ENCODE measurements at places on chromosomes 12 and 14.

- no peak for DNase-seq
Measured at GRCh38 chr12:124044809-124045321, 71.8 kb downstream of the ZNF664 start.

DNA sequence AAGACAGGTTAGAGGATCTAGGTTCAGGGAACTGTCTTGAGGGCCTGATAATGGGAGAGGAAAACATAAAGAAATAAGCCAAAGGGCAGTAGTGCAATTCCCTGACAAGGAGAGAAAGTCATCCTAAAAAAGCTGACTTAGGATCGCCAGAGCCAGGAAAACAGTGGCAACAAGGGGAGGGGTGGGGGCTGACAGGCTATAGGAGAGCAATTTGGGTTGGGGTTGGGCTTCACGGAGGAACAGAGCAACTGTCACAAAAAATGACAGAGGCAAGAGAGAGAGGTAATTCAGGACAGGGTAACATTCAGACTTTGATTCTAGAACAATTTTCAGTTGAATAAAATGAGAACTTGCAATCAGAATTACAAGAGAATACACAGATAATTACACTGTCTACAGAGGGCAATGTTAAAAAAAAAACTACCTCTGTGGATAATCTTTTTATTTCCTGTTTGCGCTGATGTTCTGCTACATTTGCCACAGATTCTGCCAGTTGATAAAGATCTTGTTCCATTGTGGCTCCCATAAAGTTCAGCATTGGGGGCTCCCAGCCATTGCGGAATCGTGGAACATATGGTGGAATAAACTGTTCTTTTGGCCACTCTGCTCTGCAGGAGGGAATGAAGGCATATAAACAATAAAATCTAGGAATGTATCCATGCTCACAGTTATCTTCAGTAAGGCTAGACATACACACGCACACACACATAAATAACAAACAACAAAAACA, 138.6 kb downstream of the EPS8 start:
- DNase-seq = no peak

- no peak for DNase-seq
Measured at GRCh38 chr12:78241446-78241845, 410.8 kb downstream of the NAV3 start.

DNA sequence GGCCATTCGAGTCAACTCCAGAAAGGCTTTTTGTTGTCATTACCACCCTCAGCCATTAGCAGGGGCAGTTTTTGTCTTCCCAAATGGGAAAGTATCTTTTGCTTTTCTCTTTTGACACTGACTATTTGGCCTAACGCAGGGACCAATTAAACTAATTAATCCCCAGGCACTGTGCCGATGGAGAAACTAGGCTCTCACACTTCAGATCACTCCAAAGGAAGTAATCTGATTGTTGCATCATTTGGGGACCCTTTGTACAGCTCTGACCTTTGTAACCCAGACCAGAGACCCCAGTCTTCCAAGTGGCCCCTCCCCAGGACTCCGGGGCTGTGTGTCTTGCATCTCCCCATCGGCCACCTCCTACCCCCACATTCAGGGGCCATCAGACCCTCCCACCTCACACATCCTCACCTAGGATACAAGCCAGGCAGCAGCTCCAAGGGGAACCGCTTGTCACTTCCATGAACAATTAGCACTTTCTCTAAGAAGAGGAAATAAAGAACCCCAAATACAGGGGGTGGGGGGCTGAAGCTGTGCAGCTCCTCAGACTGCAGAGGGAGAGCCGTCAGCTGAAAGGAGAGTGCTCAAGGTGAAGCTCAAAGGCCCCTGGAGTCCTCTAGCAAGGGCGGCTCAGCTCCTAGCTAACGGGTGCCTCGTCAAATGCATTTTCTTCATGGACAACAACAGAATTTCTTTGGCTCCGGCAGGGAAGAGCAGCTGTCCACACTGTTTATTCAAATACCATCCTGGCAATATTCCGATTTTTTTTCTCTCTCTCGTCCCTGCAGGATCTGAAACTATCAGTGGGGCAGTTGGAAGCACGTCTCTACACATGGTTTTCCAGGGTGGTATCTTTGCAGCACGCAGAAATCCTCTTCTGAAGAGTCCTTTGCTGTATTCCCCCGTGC, 64.3 kb upstream of the DIO3 start:
- DNase-seq = no peak

GRCh38 chr14:51167587-51168214, 72.3 kb upstream of the TMX1 start:
- no peak for DNase-seq

DNA sequence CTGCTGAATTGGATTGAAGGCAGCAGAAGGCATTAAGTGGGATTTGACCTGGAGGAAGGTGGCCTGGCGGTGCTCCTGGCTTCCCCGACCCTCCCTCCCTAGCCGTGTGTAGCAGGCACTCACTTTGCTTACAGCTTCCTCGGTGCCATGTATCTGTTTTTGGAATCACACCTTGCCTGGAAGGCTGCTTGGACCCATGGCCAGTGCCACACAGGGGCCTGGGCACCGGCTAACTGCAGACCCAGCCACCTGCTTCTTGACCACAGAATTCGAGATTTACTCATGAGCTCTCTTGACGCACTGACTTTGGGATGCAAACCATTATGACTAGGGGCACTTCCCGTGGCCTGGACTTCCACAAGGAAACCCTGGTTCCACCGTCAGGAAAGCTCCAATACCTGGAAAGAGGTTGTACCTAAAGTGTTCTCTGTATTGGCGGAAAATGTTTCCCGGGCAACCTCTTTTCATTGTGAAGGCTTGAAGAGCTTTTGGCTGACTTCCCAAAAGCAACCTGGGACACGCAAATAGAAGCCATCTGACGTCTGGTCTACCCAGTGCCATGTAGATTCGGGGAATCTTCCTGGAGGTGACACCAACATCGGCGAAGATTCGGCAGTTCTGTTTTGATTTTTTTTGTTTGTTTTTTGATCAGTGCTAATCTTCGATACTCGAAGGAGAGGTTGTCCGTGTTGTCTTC, 125.6 kb upstream of the RTL1 start:
- no peak for DNase-seq

- DNase-seq = no peak
Measured at GRCh38 chr12:131692431-131692830, 18.5 kb upstream of the SFSWAP start.

GRCh38 chr12:99135376-99135775, 490.3 kb downstream of the APAF1 start:
- DNase-seq = no peak

DNA sequence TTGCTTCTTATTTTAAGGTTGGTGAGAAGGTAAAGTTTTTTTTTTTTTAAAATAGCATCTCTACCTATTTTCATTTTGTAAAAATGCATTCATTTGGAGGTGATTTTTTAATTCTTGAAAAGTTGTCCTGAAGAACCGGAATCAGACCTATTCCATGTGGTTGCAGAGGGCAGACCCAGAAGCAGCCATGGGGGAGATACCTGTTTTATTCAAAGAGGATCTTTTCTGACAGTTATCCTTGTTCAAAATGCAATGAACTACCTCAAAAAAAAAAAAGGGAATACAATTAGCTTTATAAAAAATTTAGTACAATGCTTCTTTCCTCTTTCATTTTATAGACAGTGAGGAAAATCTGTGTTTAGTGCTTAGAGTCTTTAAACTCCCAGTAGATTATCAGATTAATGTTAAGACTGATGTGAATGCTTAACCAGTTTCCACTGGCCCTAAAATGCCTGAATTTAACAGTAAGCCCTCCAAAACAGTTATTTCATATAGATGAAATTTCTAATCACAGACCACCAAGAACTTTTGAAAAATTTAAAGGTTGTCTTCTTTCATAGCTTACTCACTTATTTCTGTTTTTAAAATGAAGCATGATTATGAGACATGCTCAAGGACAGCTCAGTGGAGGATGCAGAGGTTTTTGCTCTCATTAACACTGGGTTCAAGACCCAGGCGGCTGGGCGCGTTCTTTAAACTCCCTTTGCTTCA, 8.6 kb upstream of the NEMF start:
- peak; percentile 30 for DNase-seq

GRCh38 chr12:127900386-127900785, 366.6 kb upstream of the TMEM132C start:
- DNase-seq = no peak

- DNase-seq = peak; percentile 36
Measured at GRCh38 chr12:118055144-118055557, 5.8 kb downstream of the WSB2 start.

DNA sequence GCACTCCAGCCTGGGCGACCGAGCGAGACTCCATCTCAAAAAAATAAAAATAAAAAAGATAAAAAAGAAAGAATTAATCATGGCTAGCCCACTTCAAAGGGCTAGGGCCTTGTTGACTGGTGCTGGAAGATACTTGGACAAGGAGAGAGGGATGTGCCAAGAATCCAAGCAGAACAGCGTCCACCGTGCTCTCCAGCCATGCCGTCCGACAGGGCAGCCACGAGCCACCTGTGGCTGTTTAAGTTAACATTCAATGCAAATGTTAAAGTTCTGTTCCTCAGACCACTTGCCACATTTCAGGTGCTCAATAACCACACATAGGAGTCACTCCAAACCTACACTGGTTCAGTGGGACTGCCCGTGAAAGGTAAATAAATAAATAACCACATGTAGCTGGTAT, 21.4 kb downstream of the SLC6A13 start:
- DNase-seq = no peak

- peak; percentile 80 for DNase-seq
Measured at GRCh38 chr14:49633640-49634546, 1.2 kb downstream of the DNAAF2 start.

DNA sequence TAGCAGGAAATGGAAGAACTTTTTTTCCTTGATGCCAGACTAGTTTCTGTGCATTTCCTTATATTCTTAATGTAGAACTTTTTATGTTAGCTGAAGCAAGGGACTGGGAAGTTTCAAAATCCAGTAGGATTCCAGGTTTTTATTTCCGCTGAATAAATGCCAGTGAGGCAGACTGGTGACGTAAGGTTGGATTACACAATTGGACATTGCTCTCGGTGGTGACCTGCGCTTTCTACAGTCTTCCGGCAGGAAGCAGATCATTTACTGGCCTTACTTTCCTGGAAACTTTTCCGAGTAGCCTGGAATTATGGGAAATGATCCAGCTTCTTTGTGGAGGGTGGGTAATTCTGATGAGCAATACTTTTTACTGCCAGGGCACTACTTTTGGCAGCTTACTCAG, 3.6 kb downstream of the IFT43 start:
- DNase-seq = no peak

DNA sequence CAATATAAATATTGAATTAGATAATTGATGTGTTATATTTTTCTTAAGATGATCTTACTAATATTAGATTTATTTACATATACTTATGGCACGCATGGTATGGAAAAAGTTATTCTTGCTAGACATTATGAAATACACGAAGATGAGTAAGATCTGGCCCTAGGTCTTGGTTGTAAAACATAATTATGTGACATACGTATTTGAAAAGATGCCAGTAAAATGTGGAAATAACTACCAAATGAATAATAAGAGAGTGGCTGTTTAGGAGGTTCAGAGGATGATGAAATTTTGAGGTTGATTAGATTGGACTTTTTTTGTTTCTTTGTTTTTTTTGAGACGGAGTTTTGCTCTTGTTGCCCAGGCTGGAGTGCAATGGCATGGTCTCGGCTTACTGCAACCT, 41.3 kb downstream of the FANCM start:
- DNase-seq = no peak

DNA sequence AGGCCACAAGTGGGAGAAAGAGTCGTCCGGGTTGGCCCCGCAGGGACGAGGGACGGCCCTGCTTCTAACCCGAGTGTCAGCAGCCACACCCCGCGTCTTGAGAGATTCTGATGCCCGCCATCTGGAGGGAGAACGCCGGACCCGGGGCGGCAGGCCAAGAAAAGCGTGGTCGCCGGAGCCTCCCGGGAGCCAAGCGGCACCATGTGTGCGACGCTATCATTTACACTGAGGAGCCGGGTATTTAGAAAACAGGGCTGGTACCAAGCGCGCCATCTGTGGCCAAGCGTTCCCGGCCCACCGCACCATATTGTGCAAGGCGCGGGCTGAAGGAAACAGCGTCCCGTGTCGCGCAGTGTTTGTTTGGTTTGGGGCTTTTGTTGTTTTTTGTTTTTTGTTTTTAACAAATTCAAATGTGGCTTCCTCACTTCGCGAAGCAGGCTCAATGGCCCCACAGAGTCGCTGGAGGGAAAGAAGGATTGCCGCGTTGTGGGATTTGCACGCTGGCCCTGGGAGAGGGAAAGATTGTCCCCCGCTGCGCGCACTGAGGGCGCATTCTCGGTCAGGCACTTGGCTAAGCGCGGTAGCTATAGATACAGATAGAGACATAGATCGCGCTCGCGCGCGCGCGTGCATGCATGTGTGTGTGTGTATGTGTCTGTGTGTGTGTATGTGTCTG, 153.8 kb downstream of the BCL11B start:
- no peak for DNase-seq

GRCh38 chr14:94945615-94946014, 175.7 kb upstream of the GSC start:
- DNase-seq = peak; percentile 9

- DNase-seq = no peak
Measured at GRCh38 chr12:46126050-46126727, 135.8 kb upstream of the SCAF11 start.

DNA sequence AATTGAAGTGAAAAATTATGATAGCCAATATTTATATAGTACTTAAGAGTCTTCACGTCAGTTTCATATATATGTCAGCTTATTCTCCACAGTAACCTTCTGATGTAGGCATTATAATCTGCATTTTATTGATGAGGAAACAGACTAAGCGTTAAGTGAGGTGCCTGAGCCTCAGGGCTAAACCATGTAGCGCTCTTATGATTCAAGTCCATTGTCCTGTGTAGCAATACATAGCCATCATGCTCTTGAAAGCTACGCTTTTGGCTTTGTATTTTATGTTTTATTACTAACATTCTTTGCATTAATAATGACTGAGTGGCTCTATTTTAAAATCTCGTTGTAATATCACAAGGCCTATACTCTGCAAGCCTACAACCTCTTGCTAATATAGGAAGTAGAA, 79.0 kb downstream of the ANO6 start:
- DNase-seq = no peak

GRCh38 chr14:45679853-45680252, 426.9 kb upstream of the MIS18BP1 start:
- no peak for DNase-seq

- no peak for DNase-seq
Measured at GRCh38 chr14:75845136-75845804, 136.5 kb downstream of the TGFB3 start.

DNA sequence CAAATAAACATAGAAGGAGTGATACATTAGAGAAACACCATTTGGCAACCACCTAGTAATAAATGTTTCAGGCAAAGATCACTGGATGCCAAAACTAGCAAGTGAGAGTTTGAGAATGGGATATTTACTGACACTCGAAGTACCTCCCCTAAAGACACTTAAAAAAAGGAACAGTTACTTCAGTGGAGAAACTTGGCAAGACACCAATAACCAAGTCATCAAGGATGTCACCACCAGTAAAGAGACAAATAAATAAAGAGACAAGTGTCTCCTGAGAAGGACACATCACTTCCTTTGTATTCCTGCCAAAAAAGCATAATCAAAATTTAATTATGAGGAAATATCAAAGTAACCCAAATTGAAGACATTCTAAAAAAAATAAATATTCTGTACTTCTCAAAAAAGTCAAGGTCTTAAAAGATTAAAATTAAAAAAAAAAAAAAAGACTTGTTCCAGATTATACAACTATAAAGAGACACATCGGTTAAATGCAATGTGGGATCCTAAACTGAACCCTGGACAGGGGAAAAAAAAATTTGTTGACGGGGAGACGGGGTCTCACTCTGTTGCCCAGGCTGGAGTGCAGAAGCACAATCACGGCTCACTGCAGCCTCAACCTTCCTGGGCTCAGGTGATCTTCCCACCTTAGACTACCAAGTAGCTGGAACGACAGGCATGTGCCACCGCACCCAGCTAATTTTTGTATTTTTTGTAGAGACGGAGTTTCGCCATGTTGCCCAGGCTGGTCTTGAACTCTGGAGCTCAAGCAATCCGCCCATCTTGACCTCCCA, 26.4 kb downstream of the TM7SF3 start:
- no peak for DNase-seq
